ENCODE measurements at places on chromosomes 16 and 17.
A peak's percentile ranks its signal among the peaks of the same experiment; 100 is the strongest.

GRCh38 chr17:58995247-58995940, 111.3 kb downstream of the TRIM37 start:
- H3K27ac ChIP-seq, result no peak overlapping the region
- no peak overlapping the region for H3K4me3 ChIP-seq
- H3K36me3 ChIP-seq, result peaks cover 21% of the 10 kb centered on the region
- H3K27me3 ChIP-seq, result no peaks in the 10 kb centered on the region

DNA sequence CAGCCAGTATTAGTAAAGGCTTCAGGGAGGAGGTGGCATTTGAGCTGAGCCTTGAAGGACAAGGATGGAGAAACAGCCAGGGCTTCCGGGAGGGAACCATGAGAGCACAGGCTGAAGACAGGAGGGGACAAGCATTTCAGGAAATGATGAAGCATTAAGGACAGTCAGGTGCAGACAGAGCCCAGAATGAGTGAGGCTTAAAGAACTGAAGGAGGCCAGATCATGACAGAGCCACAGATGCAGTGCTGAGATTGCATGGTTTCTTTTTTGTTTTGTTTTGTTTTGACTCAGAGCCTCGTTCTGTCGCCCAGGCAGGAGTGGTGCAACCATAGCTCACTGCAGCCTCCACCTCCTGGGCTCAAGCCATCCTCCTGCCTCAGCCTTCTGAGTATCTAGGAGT, 211.5 kb downstream of the SOX9 start:
- no peaks in the 10 kb centered on the region for H3K36me3 ChIP-seq
- H3K27me3 ChIP-seq, result no peaks in the 10 kb centered on the region
- no peak for DNase-seq
- no peaks in the 10 kb centered on the region for H3K4me1 ChIP-seq

- peaks cover 58% of the 10 kb centered on the region for H3K4me1 ChIP-seq
- DNase-seq, result peak; percentile 14
- peak overlapping the region; percentile 52 for H3K27ac ChIP-seq
- H3K36me3 ChIP-seq, result no peaks in the 10 kb centered on the region
- peak overlapping the region; percentile 1 for H3K4me3 ChIP-seq
- H3K27me3 ChIP-seq, result no peaks in the 10 kb centered on the region
Observed at GRCh38 chr17:50918933-50919296, 52.8 kb upstream of the TOB1 start.

GRCh38 chr16:75590920-75591843, 25.0 kb downstream of the GABARAPL2 start:
- H3K27ac ChIP-seq, result no peak overlapping the region
- no peaks in the 10 kb centered on the region for H3K4me1 ChIP-seq
- DNase-seq, result no peak
- peaks cover 11% of the 10 kb centered on the region for H3K36me3 ChIP-seq
- H3K4me3 ChIP-seq, result no peak overlapping the region

- H3K36me3 ChIP-seq, result no peaks in the 10 kb centered on the region
- H3K4me3 ChIP-seq, result no peak overlapping the region
- no peaks in the 10 kb centered on the region for H3K27me3 ChIP-seq
- no peaks in the 10 kb centered on the region for H3K4me1 ChIP-seq
- peak; percentile 9 for DNase-seq
- H3K27ac ChIP-seq, result no peak overlapping the region
Observed at GRCh38 chr16:27795992-27796614, 246.2 kb downstream of the KATNIP start.

GRCh38 chr17:74427048-74427762, 4.7 kb upstream of the GPRC5C start:
- peaks cover 27% of the 10 kb centered on the region for H3K27me3 ChIP-seq
- DNase-seq, result no peak
- H3K36me3 ChIP-seq, result no peaks in the 10 kb centered on the region
- peaks cover 22% of the 10 kb centered on the region for H3K4me1 ChIP-seq

DNA sequence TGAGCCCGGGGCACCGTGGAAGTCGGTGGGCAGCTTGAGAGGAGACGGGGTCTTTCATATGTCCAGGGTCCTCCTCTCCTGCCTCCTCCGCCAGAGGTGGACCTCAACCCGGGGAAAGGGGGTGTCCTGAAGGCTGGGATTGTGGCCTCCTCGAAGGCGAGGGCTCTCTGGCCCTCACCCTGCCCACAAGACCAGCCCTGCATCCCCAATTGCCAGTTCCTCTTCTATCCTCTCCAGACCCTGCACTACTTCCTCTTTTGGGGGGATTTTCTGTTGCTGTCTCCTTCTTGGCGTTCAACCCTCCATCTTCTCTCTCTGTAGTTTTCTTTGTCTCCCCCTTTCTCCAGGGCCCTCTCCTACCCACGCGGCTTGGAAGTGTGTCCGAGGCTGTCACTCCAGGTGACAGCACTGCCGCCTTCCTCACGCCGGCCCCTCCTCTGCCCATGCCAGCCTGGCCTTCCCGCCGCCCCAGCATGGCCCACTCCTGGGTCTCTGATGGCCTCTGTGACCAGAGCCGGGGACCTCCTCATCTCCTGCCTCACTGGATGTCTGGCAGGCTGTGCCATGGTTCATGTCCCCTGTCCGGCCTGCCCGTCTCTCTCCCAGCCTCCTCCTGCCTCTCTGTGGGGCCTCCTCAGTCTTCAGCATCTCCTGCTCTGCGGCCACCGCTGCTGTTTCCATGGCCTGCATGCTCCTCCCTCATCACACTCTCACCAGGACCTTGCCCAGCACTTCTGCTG, 2.4 kb upstream of the ITGAX start:
- no peak overlapping the region for H3K4me3 ChIP-seq
- no peak for DNase-seq
- no peaks in the 10 kb centered on the region for H3K27me3 ChIP-seq
- peak overlapping the region; percentile 23 for H3K27ac ChIP-seq
- peaks cover 25% of the 10 kb centered on the region for H3K4me1 ChIP-seq

- no peak for DNase-seq
- H3K27ac ChIP-seq, result no peak overlapping the region
- H3K4me1 ChIP-seq, result no peaks in the 10 kb centered on the region
- H3K4me3 ChIP-seq, result no peak overlapping the region
- peaks cover 58% of the 10 kb centered on the region for H3K27me3 ChIP-seq
Observed at GRCh38 chr16:1073566-1074378, 1.2 kb downstream of the SSTR5 start.

GRCh38 chr17:45270828-45271418, 9.0 kb upstream of the SPATA32 start:
- H3K27ac ChIP-seq, result no peak overlapping the region
- H3K4me1 ChIP-seq, result peaks cover 6% of the 10 kb centered on the region
- H3K36me3 ChIP-seq, result peaks cover 87% of the 10 kb centered on the region
- no peaks in the 10 kb centered on the region for H3K27me3 ChIP-seq
- peak; percentile 45 for DNase-seq
- H3K4me3 ChIP-seq, result no peak overlapping the region

DNA sequence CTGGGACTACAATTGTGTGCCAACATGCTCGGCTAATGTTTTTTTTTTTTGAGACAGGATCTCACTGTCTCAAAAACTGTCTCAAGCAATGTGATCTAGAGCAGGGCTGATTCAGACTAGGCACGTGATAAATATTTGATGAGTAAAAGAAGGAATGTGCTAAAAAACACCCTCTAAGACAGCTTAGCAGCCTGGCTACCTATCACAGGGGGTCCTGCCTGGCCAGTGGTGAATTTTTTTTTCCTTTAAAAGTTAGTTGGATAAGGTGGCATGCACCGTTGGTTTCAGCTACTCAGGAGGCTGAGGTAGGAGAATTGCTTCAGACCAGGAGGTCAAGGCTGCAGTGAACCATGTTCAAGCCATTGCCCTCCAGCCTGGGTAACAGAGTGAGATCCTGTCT, 14.8 kb upstream of the GPATCH8 start:
- no peak for DNase-seq
- H3K4me3 ChIP-seq, result no peak overlapping the region
- H3K36me3 ChIP-seq, result no peaks in the 10 kb centered on the region

DNA sequence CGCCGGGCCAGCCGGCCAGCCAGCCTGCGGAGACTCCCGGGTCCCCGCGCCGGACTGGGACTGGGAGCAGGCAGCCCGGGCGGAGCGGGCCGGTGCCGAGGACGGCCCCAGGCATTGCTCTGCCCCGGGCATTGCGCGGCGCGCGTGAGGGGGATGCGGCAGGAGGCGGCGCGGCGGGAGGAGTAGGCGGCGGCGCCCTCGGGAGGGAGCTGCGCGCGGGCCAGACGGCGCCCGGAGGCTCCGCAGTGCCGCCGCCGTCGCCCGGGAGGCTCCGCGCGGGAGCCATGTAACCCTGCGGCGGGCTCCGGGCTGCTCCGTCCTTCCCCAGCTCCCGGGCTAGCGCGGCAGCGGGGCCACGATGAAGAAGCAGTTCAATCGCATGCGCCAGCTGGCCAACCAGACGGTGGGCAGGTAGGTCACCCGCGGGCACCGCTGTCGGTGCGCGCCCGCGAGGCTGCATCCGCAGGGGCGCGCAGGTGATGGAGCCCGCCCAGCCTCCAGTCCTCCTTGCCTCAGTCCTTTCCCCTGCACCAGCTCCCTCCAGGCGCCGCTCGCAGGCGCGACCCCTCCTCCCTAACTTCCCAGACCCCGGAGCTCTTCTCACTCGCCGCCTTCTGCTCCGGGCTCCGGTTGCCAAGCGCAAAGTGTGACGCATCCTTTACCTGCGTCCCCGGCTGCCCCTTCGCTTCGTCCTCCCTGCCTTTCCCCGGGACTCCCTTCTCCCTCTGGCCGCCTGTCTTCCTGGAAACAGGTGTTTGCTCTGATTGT, at the start of gene ARHGAP44:
TSS of gene ARHGAP44 (plus strand) at position 18 of the 768 bp plus-strand sequence. CDS start at position 359, 341 bp downstream.
- peaks cover 8% of the 10 kb centered on the region for H3K4me1 ChIP-seq
- DNase-seq, result no peak
- H3K36me3 ChIP-seq, result no peaks in the 10 kb centered on the region

DNA sequence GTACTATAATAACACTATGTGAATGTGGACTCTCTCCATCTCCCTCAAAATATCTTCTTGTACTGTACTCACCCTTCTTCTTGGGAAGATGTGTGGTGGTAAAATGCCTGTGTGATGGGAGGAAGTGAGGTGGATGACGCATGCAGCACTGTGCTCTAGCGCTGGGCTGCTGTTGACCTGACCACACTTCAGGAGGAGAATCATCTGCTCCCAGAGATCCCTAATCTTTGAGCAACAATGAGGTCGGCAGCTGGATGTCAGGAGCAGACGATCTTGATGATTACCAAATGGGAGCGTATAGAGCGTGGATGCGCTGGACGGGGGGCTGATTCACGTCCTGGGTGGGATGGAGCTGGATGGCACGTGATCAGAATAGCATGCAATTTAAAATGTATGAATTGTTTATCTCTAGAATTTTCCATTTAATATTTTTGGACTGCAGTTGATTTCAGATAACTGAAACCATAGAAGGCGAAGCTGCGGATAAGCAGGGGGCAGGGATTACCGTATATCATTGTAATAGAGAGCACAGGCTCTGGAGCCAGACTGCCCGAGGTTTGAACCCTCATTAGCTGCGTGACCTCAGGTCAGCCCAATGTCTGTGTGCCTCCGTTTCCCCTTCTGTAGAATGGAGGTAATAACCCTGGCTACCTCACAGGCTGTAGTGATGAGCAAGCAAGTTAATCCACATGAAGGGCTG, 23.7 kb upstream of the CYLD start:
- H3K4me1 ChIP-seq, result peaks cover 36% of the 10 kb centered on the region
- H3K27ac ChIP-seq, result no peak overlapping the region
- H3K4me3 ChIP-seq, result no peak overlapping the region
- DNase-seq, result no peak

DNA sequence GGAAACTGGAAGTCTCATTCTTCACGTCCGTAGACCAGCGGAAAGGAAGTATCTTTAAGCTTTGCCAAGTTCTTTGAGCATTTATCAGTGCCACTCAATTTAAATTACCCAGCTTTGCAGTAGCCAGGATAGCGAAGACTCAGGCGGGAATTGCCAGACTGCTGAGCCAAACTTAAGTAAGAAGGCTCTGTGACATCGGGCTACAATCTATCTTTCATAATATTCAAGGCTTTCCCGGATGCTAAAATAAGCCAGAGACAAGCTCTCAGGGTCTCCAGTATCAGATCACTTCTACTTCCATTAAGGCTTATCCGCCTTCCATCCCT, 436 bp upstream of the BRIP1 start:
- H3K36me3 ChIP-seq, result no peaks in the 10 kb centered on the region
- peaks cover 8% of the 10 kb centered on the region for H3K4me1 ChIP-seq
- no peak for DNase-seq
- no peaks in the 10 kb centered on the region for H3K27me3 ChIP-seq
- H3K4me3 ChIP-seq, result peak overlapping the region; percentile 77

DNA sequence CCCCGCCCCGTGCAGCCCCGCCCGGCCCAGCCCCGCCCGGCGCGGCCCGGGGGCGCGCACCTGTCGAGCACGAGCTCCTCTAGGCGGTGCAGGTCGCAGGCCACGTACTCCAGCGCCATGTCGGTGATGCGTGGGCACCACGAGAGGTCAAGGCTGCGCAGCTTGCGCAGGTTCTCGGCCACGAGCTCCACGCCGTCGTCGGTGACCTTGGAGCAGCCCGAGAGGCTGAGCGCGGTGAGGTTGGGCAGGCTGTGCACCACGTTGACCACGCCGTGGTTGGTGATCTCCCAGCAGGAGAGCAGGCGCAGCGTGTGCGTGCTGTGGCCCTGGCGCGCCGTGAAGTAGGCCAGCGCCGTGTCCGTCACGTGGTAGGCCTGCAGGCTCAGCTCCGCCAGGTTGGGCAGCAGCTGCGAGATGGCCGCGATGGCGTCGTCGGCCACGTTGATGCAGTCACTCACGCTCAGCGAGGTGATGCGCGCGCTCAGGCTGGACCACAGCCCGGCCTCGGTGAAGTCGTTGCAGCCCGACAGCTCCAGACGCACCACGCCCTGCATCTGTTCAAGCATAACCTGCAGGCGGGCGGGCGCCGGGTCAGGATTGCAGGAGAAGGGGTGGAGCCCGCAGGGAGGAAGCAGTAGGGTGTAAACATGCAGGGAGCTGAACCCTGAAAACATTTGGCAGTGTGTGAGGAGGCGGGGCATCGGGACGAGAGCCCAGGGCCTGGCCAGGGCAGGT, 5.3 kb upstream of the WDR24 start:
- no peak overlapping the region for H3K27ac ChIP-seq
- H3K36me3 ChIP-seq, result no peaks in the 10 kb centered on the region
- no peaks in the 10 kb centered on the region for H3K27me3 ChIP-seq

- no peak overlapping the region for H3K27ac ChIP-seq
- no peaks in the 10 kb centered on the region for H3K4me1 ChIP-seq
- no peaks in the 10 kb centered on the region for H3K27me3 ChIP-seq
Observed at GRCh38 chr16:54443352-54443751, 156.8 kb upstream of the IRX3 start.

- no peaks in the 10 kb centered on the region for H3K36me3 ChIP-seq
- H3K27ac ChIP-seq, result no peak overlapping the region
- no peaks in the 10 kb centered on the region for H3K27me3 ChIP-seq
- DNase-seq, result no peak
Observed at GRCh38 chr16:83109490-83110125, 482.8 kb downstream of the CDH13 start.

DNA sequence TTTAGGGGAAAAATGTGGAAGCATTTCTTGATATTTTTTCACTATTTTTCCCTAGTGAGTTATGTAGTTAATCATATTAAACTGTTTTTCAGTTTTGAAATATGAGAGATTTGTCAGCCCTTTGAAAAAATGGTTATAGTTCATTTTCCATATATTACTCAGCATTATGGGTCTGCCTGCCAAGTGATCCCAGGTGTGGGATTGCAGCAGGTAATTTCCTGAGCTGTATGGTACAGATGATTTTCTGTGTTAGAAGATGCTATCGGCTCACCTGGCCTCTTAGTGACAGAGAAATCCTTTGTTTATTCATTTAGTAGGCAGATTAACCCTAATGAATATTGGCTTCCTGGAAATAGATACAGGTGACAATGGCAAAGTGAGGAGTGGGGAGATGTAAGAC, 275.1 kb upstream of the TBX2 start:
- H3K4me3 ChIP-seq, result no peak overlapping the region
- no peaks in the 10 kb centered on the region for H3K4me1 ChIP-seq
- DNase-seq, result no peak

- DNase-seq, result peak; percentile 81
- H3K36me3 ChIP-seq, result no peaks in the 10 kb centered on the region
- peak overlapping the region; percentile 73 for H3K27ac ChIP-seq
- peaks cover 44% of the 10 kb centered on the region for H3K4me1 ChIP-seq
Observed at GRCh38 chr17:36722121-36722902, 120.9 kb downstream of the MRM1 start.

All from CD4-positive, alpha-beta T cell (primary cell).